Upper lobe of left lung (tissue), 6 donors: ENCODE measurements at places on chromosomes 12 and 14. TPM values are rescaled to one million over a fixed set of nuclear protein-coding genes. Genes with fewer than 3 reads are reported as not detected.

DNA sequence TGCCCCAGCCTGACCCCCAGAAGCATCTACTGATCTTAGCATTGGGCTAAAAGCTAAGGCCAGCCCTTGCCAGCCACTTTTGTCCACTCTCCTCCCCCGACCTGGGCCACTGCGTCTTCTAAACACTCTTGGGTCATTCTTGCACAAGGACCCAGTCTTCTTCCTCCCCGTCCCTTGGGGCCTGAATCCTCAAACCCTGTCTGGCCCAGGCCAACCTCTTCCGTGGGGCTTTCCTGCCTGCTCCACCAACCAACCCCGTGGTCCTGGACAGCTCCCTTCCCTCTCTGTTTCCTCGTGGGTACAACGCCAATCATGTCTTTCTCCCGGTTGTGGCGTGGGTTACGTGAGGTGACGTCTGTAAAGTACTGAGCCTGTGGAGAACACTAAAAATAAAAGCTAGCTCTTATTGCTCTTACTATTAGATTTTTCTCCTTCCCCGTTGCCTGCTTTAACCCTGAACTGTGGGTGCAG, 21.5 kb downstream of the FAM222A start:
- DNase-seq, result no peak

- DNase-seq, result no peak
These were observed 525.4 kb downstream of the TMEM121 start for GRCh38 chr14:106051796-106052195.

Gene EXOC3L4
- 3.1 TPM for total RNA-seq

GRCh38 chr12:102063069-102063468, 1.3 kb upstream of the WASHC3 start:
- DNase-seq, result no peak

DNA sequence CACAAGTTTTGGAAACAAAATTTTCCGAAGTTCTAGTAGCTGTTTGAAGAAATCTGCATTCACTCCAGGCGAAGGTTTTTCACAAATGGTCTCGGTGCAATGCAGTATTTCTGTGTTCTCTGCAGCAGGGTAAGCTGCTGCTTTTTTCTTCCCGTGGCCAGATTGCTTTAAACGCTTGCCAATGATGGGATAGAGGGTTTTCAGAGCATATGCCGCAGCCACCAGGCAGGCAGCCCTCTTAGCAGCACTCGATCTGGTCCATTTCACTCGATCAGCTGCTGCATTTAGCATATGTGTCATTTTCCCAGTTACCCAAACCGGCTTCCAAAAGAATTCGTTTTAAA, 315 bp downstream of the ABCD2 start:
- DNase-seq, result no peak

GRCh38 chr14:97978341-97978740, 1181.2 kb downstream of the VRK1 start:
- peak; percentile 84 for DNase-seq

Gene OR10P1
- total RNA-seq, result not detected

GRCh38 chr12:24379433-24379832, 430.0 kb upstream of the SOX5 start:
- DNase-seq, result no peak

- DNase-seq, result no peak
These were observed 545 bp downstream of the SMARCC2 start for GRCh38 chr12:56188778-56189098.

GRCh38 chr12:23880988-23881387, 68.5 kb downstream of the SOX5 start:
- DNase-seq, result no peak

DNA sequence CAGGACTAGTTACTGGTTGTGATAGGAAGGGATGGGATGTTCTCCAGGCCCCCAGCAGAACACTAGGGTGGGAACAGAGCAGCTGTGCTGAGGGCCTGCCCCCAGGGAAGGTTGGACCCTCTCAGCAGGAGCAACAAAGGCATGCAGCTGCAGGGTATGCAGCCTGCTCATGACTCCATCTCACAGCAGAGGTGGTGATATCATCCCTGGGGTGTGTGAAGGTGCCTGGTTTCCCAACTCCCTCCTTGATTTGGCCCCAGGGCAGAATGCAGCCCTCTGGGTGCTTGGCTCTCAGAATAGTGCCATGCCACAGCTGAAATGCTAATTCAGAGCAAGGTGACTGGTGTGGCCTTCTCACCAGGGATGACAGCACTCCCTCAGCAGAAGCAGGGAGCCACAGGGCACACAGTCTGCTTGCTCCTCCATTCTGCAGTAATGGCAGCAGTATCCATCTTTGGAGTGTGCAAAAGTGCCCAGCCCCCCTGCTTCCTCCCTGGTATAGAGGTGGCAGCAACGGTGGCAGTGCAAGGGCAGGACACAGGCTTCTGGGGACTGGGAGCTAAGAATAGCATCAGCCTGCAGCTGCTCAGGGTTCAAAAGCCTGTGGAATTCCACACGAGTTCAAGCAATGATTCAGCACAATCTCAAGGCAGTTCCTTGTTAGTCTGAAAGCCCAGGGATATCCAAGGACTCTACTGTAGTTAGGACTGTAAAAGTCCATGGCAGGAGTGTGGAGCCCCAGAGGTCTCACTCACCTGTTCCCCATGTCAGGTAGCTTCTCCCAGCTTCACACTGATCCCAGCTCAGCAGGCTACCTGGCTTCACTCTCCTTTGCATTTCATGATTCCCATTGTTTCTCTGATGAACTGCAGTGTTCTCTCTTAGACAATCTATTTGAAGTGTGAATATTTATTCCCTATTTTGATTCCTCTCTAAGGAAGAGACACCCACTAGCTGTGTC, 298.1 kb upstream of the FOXG1 start:
- DNase-seq, result no peak

DNA sequence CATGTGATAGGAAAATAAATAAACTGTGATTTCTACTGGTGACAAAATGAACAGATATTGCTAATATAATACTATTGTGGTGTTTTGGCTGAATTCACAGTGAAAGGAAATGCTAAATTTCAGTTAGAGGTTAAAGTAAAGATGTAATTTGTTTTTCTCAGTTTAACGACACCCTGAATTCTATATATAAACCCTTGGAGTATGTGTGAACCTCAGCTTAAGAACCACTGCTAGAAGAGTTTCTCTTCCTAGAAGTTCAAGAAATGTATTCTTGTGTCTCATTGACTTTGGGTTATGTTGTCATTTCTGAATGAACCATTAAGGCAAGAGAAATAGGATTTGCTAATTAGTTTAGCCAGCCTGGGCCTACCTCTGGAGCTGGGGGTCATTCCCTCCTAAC, 8.2 kb downstream of the FBXO34 start:
- DNase-seq, result no peak

Gene NPFF
- total RNA-seq, result not detected

Gene KLRB1
- total RNA-seq, result 2.7 TPM

Gene KRR1
- 32.8 TPM for total RNA-seq

- DNase-seq, result peak; percentile 87
These were observed 78.7 kb downstream of the PPM1A start for GRCh38 chr14:60327447-60328331.

Gene RILPL2
- total RNA-seq, result 13.8 TPM

GRCh38 chr12:43022838-43023237, 433.3 kb upstream of the PRICKLE1 start:
- DNase-seq, result no peak

Gene PRPF40B
- total RNA-seq, result 63.9 TPM

GRCh38 chr12:65810036-65810435, 14.2 kb upstream of the HMGA2 start:
- no peak for DNase-seq

GRCh38 chr12:128989287-128989686, 136.0 kb downstream of the GLT1D1 start:
- DNase-seq, result no peak

GRCh38 chr14:64928239-64929013, 14.1 kb downstream of the GPX2 start:
- DNase-seq, result no peak

- no peak for DNase-seq
These were observed 250.1 kb downstream of the NUAK1 start for GRCh38 chr12:105888696-105889095.

DNA sequence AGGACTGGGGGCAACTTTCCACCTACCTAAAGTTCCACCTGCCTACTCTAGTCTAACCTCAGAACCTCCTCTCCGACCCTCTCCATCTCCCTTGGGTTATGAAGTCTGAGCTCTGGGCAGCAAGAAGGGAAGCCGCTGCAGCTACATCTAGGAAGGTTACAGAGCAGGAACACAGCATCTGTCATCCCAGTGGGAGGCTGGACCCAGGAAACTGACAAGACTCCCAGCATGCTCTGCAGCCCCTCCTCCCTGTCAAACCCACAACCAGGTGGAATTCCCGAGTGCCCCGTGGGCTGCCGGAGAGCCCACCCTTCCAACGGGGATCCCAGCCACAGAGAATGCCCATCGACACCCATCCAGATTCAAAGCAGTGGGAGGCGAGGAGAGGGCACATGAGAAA, 2.1 kb downstream of the TESC start:
- no peak for DNase-seq

DNA sequence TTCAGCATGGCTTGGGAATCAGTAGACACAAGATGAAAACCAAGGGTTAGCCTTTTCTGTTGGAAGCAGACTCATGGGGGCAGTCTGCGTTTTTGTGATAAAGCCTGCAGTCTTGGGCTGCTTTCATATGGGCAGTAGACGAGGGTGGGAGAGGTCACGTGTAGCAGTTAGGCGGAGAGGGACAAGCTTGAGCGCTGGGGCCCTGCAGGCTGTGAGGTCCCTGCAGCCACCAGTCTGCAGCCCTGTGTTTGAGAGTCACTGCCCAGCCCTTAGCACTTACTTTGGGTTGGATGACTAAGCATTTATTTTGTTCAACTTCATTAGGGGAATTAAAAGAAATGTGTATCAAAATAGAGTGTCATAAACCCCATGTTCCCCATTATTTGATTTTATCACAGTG, 37.2 kb downstream of the EP400 start:
- no peak for DNase-seq

DNA sequence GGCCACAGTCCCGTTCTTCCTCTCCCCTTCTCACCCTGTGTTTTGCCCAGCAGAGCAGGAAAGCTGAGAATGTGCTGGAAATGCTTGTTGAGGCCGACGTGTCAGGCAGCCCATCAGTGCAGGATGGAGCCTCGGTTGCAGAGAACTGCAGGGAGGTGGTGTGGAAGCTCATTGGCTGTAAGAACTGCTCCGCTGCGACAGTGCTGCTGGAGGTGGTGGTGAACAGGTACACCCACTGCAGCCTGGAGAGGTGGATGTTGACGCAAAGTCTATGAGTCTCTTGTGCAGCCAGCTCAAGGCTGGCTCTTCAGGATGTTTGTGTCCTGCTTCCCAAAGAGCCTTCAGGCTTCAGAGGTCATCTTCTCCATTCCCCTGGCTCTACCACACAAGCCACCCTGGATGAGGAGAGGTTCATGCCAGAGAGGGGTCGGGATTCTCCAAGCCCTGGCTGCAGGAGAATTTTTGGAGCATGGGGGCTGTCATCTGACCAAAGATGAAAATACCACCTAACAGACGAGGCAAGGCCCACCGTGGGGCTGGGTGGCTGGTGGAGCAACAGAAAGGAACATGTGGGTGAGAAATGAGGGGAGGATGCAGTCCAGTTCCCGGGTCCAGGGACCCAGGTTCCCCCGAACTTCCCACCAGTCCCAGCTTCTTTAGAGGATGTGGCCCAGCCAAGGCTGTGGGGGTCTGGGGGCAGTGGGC, 174.1 kb upstream of the PRMT8 start:
- no peak for DNase-seq

Gene ACSS3
- total RNA-seq, result 25.8 TPM
